ENCODE measurements at places on chromosomes 11 and 22.
A peak's percentile ranks its signal among the peaks of the same experiment; 100 is the strongest.

GRCh38 chr11:34245041-34245440 lies 112.8 kb downstream of the ABTB2 start:
- no peak for DNase-seq

GRCh38 chr11:73957654-73958361 lies 7.0 kb downstream of the DNAJB13 start:
- DNase-seq, result no peak

- no peak for DNase-seq
Measured at GRCh38 chr11:78802058-78802761, 227.5 kb upstream of the NARS2 start.

- DNase-seq, result no peak
Measured at GRCh38 chr11:78189851-78190250, 1.1 kb downstream of the USP35 start.

DNA sequence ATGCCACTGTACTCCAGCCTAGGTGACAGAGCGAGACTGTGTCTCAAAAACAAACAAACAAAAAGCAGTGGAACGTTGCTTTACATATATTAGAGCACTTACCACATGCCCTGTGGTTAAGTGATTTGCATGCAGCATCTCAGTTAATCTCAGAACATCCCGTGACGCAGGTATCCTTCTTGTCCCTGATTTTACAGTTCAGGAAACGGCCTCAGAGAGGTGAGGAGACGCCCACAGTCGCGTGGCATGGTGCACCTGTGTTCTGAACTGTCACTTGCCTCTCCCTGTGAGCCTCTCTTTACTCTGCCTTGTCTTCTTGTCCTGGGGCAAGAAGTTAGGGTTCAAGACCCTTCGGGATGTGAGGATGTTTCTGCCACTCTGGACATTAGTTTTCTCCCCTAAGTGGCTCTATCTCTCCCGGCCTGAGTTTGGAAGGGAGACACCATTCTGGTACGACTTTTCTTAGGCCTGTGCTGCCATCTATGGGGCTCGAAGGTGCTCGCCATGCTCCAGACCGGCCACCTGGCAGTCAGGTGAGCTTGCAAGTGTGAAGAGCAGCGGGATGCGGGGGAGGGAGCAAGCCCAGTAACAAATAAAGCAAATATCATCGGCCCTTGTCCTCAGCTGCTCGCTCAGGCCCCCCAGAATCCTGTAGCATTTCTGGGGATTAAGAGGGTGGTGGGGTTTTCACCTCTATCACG lies 25.6 kb downstream of the YWHAH start:
- DNase-seq, result peak; percentile 37
